Right hindlimb (tissue), 1 donor: ENCODE measurements at places on chromosomes 3 and 15.

DNA sequence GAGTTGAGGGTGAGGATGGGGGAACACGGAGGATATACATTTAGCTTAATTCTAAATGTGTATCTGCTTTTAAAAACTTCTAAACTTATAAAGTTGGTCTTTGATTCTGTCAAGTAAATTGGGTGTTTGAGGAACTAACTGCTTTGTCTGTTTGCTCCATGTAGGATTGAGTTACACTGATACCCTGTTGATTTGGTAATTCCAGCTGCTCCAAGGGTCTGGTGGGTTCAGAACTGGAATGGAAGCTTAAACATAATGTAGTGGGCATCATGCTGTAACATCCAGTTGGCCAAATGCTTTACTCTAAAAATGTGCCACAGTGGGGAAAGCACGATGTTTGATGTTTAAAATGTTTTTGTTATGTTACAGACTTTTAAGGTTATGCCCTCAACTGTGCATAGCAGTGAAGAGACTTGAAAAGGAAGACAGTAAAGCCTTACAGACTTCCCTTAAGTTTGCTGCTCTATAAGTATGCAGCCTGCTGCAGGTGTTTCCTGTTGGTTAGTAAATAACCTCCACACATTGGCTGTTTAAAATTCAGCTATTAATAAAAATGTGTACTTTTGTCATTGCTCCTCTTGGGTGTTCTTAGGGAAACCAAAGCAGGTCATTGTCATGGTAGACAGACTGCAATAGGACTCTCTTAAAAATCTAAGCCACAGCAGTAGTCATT is 5.9 kb upstream of the EDEM1 start:
- DNase-seq = no peak

DNA sequence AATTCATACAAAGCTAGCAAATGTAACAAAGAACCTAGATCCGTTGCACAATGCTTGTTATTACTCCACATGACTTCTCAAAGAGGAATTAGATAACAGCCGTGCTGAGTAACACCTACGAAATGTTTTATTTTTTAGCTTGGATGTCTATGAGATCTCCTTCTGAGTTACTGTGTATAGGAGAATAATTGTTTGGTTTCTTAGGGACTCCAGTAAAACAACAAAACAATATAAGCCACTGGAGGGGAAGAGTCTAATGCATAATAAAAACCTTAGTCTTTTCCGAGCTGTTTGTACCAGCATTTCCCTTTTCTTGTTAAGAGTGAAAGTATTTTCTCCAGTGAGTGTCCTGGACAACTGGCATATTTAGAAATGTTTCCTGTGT is 15.6 kb downstream of the SNAP23 start:
- no peak for DNase-seq

- DNase-seq = no peak
Measured at GRCh38 chr15:85142312-85142711, 160.7 kb downstream of the PDE8A start.

- no peak for DNase-seq
Measured at GRCh38 chr15:82263350-82263749, 732 bp downstream of the SAXO2 start.

DNA sequence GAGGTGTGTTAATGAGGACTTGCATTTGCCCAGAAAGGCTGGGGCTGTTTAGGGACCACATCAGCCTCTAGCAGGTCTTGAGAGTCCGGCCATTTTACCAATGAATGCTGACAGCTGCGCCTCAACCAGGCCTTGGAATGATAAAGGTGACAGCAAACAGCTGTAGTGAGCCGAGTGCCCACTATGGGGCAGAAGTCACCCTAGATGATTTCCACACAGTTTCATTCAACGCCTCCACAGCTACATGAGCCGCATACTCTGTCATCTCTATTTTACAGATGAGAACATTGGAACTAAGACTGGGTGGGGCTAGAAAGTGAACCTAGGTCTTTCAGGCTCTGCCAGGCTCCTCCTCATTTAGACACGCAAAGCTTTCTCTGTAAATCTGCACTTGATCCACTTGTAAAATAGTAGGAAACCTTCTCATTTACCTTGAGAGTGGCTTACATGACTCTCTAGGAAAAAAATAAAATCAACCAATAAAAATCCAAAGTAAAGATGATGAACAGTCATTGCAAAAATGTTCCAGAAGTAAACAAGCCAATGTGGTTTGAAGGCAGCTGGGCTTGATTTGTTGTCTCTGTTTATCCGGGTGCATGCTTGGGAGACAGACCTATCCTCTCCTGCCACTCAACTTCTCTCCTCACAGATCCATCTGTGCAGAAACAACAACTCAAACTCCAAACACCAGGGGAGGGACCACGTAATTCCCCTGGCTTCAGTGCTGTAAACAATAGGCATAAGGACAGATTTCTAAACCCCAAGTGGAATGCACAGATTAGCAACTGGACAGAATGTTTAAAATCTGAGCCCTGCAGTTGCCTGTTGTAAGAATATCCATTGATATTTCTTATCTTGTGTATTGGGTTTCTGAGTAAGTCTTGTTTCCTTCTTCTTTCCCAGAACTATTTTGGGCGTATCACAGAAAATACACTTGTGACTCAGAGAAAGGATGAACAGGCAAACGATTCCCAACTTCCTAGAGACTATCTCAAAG is 31.5 kb upstream of the LDHAL6B start:
- DNase-seq = peak; percentile 49

DNA sequence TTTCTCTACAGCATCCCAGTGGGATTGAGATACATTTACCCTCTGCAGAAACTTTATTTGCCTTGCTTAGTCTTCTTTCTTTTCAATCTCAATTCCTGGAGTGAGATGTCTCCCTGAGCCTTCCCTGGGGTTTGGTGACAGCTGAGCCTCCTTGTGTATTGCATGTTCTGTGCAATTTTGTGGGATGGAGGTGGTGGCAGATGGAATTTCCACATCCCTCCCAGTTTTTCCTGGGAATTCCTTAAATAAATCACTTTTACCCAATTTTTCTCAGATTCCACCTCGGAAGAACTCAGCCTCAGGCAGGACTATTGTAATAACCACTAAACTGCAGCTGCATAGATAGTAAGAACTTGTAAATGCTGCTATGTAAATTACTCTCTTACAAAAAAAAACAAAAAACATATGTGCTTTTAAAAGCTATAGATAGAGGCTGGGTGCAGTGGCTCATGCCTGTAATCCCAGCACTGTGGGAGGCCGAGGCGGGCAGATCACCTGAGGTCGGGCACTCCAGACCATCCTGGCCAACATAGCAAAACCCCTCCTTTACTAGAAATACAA is 88.5 kb upstream of the ABHD17C start:
- DNase-seq = no peak

- DNase-seq = peak; percentile 11
Measured at GRCh38 chr15:85792912-85793590, 1.7 kb downstream of the KLHL25 start.

DNA sequence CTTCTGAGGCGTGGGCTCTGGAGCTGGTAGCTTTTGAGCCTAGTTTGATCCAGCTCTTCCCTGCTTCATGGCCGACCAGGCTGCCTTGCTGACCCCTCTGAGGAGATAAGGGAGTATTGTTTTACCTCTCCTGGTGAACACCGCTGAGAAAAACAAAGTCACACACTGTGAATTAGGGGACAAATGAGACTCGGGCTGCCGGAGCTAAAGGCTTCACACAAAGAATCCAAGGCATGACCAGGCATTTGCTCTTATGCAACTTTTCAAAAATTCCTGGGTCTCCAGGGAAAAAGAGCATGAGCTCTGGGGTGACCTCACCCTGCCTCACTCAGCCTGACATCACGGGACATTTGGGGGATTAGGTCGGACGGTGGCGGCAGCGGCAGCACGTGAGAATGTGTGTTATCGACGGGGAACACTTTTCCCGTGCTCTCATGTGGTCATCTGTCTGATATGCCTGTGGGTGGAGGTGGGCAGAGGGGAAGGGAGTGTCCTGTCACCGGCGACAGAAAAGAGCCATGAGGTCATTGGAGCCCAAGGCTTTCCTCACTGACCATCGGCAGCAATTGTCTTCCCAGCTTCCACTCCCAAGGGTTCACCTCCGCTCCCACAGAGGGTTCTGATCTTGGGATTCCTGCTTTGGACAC is 61.0 kb downstream of the TMEM44 start:
- no peak for DNase-seq

GRCh38 chr15:99954361-99955180 is 221.3 kb upstream of the LYSMD4 start:
- DNase-seq = peak; percentile 71

DNA sequence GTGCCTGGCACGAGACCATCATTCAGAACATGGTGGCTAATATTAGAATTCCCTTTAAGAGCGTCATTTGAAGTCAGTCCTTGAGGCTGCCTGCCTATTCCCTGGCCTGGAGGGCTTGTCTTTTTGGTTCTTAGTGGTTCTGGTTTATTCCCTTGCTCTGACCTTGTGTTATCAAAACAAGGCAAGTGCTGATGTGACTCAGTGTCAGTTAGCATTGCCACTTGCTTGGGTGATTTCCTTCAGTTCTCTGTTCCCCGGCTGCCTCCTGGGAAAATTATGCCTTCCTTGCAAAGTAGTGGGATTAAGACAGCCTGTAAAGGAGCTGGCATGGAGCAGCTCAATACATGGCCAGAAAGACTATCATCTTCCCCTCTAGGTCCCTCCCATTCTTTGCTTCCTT is 64.6 kb downstream of the EDEM1 start:
- no peak for DNase-seq

DNA sequence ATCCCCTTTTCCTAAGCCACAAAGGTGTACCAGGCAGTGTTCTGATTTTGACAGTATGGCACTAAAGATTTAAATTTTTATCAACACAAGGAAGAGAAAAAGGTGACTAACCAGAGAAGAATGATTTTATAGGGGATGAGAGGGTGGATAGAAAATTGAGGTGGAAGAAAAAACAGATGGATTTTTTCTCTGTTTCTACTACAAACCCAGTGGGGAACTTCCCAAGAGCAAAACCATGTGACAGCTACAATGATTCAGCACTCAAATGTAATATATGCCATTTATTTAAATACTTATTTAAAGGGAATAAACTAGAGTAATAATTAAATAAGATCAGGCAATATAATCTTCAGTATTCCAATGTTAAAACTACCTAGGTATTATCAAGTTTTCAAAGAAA is 11.1 kb downstream of the DCUN1D1 start:
- DNase-seq = no peak

DNA sequence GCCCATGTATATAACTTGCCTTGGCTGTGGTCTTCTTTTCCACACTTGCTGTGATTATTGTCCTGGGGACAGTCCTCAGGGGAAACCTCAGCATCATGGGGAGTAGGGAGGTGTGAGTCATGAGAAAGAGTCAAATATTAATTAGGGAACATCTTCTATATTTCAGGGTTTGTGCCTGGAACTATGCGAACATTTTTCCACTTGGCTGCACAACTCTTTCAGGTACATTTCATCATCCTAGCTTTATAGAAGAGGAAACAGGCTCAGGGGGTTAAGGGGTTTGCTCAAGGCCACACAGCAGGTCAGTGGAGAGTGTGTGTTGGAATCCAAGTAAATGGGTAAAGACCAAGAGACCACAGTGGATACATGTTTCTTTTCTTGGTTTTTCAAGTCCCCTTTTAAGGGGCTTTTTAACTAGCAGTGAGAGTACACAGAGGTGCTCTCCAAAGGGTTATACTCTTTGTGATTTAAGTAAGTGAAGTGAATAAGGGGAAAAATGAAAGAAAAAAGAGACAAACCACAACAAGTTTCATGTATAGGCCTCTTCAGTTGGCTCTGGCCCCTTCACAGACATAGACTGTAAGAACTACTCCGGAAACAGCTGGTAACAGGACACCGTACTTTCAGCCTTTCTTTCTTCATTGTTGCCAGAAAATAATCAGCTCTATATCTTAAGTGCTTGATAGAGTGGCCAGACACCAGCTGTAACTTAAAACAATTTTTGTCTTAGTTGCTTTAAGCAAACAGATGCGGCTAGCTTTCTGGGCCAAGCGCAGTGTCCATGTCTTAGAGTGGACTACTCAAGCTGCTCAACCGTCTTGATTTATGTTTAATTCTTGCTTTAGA is 64.6 kb downstream of the EEFSEC start:
- no peak for DNase-seq

DNA sequence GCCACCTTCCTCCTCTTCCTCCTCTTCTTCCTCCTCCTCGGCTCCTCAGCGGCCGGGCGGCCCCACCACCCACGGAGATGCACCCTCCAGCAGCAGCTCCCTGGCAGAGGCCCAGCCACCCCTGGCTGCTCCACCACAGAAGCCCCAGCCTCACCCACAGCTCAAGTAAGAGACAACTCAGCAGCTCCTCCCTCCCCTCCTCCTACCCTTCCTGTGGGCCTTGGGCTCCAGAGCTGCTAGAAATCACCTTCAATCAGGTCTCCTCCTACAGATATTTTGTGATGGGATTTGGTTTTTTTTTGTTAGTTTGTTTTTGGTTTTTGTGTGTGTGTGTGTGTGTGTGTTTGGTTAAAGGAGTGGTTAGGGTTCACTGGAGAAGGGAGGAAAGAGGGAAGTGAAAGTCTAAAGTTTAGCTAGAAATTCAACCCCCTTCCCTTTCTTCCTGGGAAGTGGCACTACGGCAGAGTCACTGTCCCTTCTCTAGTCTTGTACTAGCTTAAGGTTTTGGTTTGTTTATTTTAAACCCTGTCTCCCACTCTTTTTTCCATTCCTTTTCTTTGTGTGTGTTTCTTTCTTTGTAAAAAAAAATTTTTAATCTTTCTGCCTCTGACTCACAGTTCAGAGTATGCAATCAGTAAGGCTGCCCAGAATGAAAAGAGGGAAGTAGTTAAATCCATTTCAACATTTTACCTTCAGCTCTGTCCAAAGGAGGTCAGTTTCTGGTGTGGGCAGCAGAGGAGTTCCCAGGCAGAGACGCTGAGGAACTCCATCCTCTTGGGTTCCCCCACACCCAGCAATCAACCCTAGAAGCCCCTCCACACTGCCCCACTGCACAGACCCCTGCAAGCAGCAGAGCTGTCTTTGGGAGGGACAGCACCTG is 29.0 kb upstream of the TIMP4 start:
- DNase-seq = no peak

DNA sequence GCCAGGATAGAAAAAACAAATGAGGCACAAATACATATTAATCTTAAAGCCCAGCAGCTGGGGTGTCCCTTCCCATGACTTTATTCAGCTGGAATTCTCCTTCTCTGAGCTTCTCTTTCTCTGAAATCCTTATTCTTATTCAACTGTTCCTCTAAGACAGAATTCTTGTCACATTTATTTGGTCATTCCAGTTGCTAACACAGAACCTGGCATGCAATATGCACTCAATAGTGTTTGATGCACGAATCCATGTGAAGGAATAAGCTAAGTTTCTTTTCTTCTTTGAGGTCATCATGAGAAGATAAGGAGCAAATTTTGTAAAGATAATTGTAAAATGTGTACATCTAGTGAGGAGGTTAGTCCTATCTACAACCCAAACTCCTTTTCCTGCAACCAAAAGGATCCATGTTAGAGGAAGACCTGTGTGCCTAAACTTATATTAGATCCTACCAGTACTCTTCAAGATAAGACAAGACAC is 154.2 kb upstream of the KCNMB2 start:
- DNase-seq = no peak

DNA sequence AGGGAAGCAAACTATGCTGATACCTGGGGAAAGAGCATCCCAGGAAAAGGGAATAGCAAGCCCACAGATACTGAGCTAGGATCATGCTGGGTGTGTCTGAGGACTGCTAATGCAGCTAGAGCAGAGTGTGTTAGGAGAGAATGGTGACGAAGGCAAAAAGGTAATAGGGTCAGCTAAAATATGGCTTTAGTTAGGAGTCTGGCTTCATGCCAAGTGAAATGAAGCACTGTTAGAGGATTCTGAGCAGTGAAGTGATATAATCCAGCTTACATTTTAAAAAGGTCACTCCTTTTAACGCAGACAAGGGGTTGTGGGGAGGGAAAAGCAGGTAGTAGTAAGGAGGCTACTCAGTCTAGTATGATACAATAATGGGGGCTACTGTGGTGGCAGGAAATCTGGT is 30.4 kb downstream of the SECISBP2L start:
- no peak for DNase-seq
